OCI-LY7 (cell line): ENCODE measurements at places on chromosomes 5 and 9.

DNA sequence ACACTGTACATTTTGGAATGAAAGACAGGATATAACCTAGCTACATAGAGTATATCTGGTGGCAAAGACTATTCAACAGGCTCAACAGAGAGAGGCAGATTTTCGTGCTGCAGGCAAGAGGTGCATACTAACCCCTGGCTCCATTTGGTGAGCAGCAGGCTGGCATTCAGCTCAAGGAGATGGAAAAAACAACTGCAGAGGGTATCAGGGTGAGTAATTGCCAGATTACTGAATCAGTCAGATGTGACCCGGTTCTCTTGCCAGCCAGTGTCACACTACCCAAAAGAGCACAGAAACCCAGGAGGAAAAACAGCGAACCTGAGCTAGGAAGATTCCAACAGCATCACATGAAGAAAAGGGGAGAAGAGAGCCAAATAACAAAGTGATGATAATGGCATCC, 130.4 kb upstream of the PRLR start:
- no peak for DNase-seq

DNA sequence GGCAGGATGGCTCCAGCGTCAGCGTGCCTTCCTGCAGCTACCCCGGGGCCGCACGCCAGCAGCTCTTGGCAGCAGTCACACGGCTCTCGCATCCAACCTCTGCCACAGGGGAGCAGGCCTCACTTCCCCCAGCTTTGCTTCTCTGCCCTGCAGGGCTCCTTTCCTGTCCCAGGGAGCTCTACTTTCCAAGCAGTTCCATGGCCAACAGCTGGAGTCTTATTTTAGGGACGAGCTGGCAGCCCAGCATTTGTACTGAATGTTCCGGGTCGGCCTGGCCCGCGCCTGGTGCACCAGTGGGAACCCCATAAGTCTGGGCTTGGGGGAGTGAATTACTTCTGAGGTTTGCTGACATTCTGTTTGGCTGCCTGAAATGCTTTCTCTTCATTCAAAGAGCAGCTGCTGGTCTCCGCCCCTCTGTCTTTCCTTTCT, 34.6 kb downstream of the GADD45G start:
- DNase-seq = no peak

GRCh38 chr9:121830441-121831140, 179.2 kb downstream of the DAB2IP start:
- no peak for DNase-seq

- no peak for DNase-seq
These were observed 2.3 kb downstream of the IL4 start for GRCh38 chr5:132675936-132676689.

- no peak for DNase-seq
These were observed 49.6 kb upstream of the LMX1B start for GRCh38 chr9:126564128-126564527.

- no peak for DNase-seq
These were observed 234.1 kb downstream of the ADGRV1 start for GRCh38 chr5:90792725-90793124.

DNA sequence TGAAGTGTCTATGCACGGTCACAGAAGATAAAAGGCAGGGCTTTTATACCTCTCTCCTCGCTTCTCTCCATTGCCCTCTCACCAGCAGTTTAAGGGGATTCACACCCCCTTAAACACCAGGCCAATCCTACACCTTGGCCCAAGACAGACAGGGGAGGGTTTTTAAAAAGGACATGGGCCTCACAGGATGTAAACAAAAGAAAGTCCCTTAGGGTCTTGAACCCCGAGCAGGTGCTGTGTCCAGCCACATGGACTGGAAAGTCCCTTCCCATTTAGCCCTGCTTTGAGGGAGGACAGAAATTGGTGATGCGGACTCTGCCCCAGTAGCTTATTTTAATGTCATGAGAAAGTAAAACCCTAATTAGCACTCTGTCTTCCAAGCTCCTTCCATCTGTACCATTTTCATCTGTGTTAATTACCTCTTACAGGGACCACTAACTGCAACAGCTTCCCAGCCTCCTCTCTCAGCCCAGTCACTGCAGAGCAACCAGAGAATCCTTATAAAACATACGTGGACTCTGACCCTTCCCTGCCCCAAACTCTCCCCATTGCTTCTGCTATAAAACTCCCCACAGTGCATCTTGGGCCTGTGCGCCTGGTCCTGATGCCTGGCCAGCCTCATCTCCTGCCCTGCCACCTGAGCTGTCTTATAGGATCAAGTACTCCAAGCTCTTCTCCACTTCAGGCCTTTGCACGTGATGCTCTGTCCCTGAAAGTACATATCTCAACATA, 16.7 kb downstream of the WHRN start:
- DNase-seq = no peak

- no peak for DNase-seq
These were observed 1043.0 kb upstream of the CDH18 start for GRCh38 chr5:21030981-21031380.

DNA sequence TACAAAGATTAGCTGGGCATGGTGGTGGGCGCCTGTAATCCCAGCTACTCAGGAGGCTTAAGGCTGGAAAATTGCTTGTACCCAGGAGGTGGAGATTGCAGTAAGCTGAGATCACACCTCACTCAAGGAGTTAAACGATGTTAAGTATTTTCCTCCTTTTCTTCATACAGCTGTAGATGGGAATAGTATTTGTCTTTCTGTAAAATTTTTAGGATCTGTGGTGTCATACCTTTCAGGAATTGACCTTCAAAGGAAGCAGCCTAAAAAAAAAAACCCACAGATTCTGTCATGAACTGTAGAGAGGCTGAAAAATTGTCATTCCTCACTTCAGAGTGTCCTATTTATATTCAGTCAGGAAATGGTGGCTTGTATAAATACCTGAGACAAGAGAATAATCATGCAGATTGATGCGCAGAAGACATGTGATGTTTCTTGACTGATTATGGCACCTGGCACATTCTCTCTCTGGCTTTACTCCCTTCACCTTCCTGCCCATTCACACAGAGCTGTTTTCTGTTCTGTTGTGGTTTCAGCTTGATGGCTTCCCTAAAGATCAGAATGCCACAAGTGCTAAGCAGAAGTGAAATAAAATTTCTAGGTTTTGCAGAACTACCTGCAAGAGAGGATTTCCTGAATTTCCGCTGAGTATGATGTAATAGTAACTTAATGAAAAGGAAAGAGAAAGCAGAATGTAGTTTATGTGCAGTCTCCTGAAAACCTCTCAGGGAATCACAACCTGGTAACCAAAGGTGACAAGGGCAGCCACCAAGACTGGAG, 3.8 kb downstream of the IFNA1 start:
- peak; percentile 51 for DNase-seq

- no peak for DNase-seq
These were observed 74.0 kb upstream of the CCNG1 start for GRCh38 chr5:163363389-163363788.

- no peak for DNase-seq
These were observed 517 bp downstream of the ALDH1A1 start for GRCh38 chr9:72952381-72952690.
